ENCODE measurements at places on chromosomes 2 and 18. TPM values are rescaled to one million over a fixed set of nuclear protein-coding genes. Genes with fewer than 3 reads are reported as not detected.
A peak's percentile ranks its signal among the peaks of the same experiment; 100 is the strongest.

The SP140 gene
- 0.97 TPM for total RNA-seq

The DCDC2C gene
- total RNA-seq: not detected

The TOGARAM2 gene
- total RNA-seq: not detected

The RNU2-63P gene
- total RNA-seq: not detected

The MGAT4A gene
- total RNA-seq: 107 TPM

The FEV gene
- total RNA-seq: not detected

The ACOXL gene
- total RNA-seq: 0.41 TPM

The C2orf66 gene
- not detected for total RNA-seq

The DQX1 gene
- not detected for total RNA-seq

DNA sequence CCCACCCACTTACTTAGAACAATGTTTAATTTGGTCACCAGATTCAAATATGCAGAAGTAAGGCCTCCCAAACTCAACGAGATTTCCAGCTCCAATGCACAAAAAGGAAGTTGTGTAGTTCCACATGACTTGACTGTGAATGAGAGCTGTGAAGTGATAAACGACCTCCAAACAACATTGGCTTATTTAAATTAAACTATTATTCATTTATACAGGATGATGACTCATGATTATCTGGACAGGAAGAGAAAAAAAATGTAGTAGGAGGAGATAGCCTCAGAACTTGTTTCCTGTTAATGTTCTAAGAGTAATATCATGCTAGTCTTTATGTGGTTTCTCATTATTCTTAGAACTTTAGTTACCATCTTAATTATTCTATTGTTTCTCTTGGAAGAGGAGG is 237.3 kb downstream of the C1D start:
- peak overlapping the region; percentile 6 for H3K27ac ChIP-seq
- H3K4me3 ChIP-seq: no peak overlapping the region
- H3K36me3 ChIP-seq: no peaks in the 10 kb centered on the region
- H3K27me3 ChIP-seq: no peaks in the 10 kb centered on the region
- H3K4me1 ChIP-seq: no peaks in the 10 kb centered on the region

GRCh38 chr18:38539856-38540255 is 974.3 kb upstream of the CELF4 start:
- H3K27me3 ChIP-seq: no peaks in the 10 kb centered on the region
- DNase-seq: no peak
- H3K36me3 ChIP-seq: no peaks in the 10 kb centered on the region
- H3K4me1 ChIP-seq: no peaks in the 10 kb centered on the region
- H3K27ac ChIP-seq: no peak overlapping the region

DNA sequence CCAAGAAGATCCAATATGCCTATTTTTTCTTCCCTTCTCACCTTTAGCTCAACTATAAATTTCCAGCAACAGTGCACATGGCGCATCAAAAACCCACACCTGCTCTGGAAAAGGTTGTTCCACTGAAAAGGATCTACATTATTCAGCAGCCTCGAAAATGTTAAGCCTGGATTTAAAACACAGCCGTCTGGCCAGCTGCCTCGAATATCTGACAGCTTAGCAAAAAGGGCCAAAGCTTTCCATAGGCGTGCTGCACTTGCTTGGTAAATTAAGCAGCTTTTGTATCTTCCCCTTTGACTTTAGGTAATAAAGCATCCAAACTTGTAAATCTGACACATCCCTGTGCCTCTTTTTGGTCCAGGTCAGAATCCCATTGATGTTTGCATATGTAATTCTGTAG is 20.5 kb downstream of the DAPL1 start:
- no peak overlapping the region for H3K27ac ChIP-seq
- no peak overlapping the region for H3K4me3 ChIP-seq
- no peaks in the 10 kb centered on the region for H3K36me3 ChIP-seq
- H3K4me1 ChIP-seq: no peaks in the 10 kb centered on the region
- DNase-seq: no peak

- no peaks in the 10 kb centered on the region for H3K27me3 ChIP-seq
- no peaks in the 10 kb centered on the region for H3K36me3 ChIP-seq
- H3K4me3 ChIP-seq: no peak overlapping the region
- H3K27ac ChIP-seq: no peak overlapping the region
Observed at GRCh38 chr2:195642027-195642678, 14.9 kb upstream of the SLC39A10 start.

DNA sequence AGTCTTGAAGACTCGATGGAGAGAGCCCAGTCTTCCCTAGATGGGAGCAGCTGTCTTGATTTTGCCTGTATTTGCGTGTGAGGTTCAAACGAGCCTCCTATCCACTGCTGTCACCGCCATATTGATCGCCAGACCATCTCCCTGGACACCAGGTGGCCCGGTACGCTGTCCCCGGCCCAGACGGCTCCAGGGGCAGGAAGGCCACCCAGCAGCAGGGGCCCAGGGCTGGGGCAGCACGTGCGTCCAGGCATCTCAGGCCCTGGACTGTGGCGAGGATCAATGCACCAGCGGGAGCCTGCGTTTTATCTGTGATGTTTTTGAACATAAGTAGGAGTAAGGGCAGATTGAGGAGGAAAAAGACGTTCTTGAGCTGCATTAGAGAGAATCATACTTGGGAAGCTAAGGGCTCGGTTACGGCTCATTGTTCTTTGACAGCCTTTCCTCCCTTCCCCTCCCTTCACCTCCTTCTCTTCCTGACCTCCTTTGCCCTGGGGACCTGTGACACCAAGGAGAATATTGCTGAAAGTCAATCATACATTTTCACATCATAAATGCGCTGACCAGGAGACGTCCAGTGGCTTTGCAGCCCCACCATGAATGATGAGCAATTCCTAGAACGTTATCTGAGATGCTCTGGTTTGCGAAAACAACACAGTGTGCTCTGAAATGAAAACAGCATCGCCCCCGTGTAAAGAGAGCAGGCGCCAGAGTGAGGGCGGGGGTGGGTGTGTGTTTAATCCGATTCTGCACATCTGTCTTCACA is 711.2 kb upstream of the SALL3 start:
- H3K4me3 ChIP-seq: no peak overlapping the region
- H3K4me1 ChIP-seq: no peaks in the 10 kb centered on the region
- no peak for DNase-seq
- no peak overlapping the region for H3K27ac ChIP-seq
- no peaks in the 10 kb centered on the region for H3K36me3 ChIP-seq

DNA sequence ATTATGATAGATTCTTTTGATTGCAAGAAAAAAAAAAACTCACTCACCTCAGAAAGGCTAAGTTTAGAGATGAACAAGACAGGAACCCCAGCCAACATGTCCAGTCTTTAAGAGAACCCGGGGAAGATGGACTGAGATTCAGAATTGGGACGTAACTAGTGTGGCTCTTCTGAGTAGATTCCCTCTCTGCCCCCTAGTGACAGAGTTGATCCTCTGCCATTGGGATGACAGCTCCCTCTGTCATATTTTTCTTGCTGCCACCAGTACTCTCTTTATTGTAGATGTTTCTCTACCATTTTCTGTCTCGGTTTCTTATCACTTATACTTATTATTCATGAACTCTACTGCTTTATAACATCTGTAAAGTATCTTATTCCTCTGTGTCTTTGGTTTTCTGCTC is 77.7 kb downstream of the GULP1 start:
- no peaks in the 10 kb centered on the region for H3K4me1 ChIP-seq
- no peak overlapping the region for H3K27ac ChIP-seq
- H3K4me3 ChIP-seq: no peak overlapping the region
- no peaks in the 10 kb centered on the region for H3K27me3 ChIP-seq
- DNase-seq: no peak

GRCh38 chr18:47997338-47997780 is 66.9 kb upstream of the SMAD2 start:
- no peak for DNase-seq
- H3K27me3 ChIP-seq: no peaks in the 10 kb centered on the region
- H3K27ac ChIP-seq: no peak overlapping the region
- H3K36me3 ChIP-seq: no peaks in the 10 kb centered on the region

- no peak overlapping the region for H3K27ac ChIP-seq
- H3K4me1 ChIP-seq: peaks cover 18% of the 10 kb centered on the region
- no peak overlapping the region for H3K4me3 ChIP-seq
Observed at GRCh38 chr2:219000569-219000960, 7.3 kb upstream of the CRYBA2 start.

GRCh38 chr2:10197697-10198076 is 75.1 kb downstream of the RRM2 start:
- no peak overlapping the region for H3K4me3 ChIP-seq
- no peaks in the 10 kb centered on the region for H3K4me1 ChIP-seq

- no peak overlapping the region for H3K27ac ChIP-seq
- H3K36me3 ChIP-seq: no peaks in the 10 kb centered on the region
- no peaks in the 10 kb centered on the region for H3K27me3 ChIP-seq
- no peak for DNase-seq
- no peak overlapping the region for H3K4me3 ChIP-seq
Observed at GRCh38 chr2:232299084-232299483, 79.5 kb upstream of the ALPP start.

DNA sequence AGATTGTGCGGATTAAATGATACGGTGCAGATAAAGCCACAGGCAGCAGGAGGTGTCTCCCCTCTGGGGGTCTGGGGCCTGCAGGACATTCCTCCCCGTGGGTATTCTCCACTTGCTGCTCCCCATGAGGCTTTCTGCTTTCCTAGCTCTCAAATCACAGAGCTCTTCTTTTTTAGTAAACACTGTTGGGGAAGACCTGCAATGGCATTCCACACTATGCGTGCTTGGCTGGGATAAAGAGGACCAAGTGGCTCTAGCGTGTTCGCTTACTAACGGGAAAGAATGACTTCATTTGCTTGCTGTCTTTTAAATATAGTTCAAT is 146.5 kb downstream of the DDX1 start:
- no peaks in the 10 kb centered on the region for H3K27me3 ChIP-seq
- no peak for DNase-seq
- no peak overlapping the region for H3K27ac ChIP-seq
- H3K36me3 ChIP-seq: no peaks in the 10 kb centered on the region
- no peak overlapping the region for H3K4me3 ChIP-seq

DNA sequence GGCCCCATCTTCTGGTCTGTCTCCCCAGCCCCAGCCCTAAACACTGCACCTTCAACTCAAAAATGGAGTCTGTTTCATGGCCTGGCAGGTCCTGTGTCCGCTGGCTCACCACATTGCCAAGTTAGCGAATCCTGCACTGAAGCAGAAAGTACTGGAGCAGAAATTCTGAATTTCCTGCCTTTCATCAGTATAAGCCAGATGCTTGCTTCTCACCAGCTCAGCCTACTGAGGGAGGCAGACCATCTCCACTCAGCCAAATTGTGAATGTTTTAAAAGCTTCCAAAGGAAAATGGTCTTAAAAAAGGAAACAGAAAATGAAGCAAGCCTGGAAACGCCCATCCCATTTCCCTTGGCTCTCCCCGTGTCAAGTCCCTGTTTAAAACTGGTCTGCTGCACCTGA is 157.8 kb downstream of the C1D start:
- H3K36me3 ChIP-seq: no peaks in the 10 kb centered on the region
- H3K4me3 ChIP-seq: no peak overlapping the region
- H3K27me3 ChIP-seq: no peaks in the 10 kb centered on the region
- DNase-seq: no peak

DNA sequence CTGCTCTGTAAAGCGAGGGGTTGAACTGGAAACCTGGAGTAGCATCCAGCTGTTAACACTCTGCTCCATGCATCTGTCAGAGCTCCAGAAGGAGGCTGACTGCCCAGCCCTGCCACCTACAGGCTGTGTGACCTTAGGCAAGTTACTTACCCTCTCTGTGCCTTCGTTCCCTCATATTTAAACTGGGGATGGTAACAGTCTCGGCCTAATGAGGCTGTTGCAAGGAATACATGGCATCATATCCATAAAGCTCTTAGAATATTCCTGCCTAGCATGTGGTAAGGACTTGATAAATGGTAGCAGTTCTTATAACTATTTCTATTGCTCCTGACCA is 80.6 kb downstream of the LRRFIP1 start:
- peak overlapping the region; percentile 65 for H3K27ac ChIP-seq
- peaks cover 19% of the 10 kb centered on the region for H3K4me1 ChIP-seq
- no peak overlapping the region for H3K4me3 ChIP-seq
- no peaks in the 10 kb centered on the region for H3K36me3 ChIP-seq
- H3K27me3 ChIP-seq: no peaks in the 10 kb centered on the region

All from uterus (tissue), 4 donors.